CD4-positive, alpha-beta T cell treated with Interleukin-17A for 4 hours (primary cell): ENCODE measurements at places on chromosomes 7 and 10.

DNA sequence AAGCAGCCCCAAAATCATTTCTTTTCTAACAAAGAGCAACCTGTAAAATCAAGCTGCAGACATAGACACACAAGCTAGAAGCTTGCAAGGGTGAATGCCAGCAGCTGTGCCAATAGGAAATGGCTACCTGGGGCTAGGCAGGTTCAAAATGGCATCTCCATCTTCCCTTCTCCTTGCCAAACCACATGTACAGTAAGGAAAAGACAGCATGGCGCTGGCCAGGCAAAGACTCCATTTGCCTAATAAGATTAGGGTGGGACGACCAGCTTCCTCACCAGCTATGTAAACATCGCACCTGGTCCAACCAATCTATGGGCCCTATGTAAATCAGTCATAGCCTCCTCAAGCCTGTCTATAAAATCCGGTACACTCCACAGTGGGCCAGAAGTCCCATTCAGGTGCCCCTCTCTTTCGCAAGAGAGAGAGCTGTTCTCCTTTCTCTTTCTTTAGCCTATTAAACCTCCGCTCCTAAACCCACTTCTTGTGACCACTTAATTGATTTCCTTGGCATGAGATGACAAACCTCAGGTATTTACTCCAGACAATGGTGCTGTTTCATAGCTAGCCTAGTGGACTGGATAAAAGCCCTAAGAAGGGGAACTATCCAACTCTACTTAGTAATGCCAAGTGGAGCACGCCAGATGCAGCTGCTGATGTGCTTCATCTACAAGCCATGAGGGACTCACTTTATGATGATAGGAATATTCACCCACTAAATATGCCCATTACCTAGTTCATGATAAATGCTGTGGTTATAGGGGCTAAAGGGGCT lies 44.1 kb downstream of the HTR7 start:
- DNase-seq: no peak

DNA sequence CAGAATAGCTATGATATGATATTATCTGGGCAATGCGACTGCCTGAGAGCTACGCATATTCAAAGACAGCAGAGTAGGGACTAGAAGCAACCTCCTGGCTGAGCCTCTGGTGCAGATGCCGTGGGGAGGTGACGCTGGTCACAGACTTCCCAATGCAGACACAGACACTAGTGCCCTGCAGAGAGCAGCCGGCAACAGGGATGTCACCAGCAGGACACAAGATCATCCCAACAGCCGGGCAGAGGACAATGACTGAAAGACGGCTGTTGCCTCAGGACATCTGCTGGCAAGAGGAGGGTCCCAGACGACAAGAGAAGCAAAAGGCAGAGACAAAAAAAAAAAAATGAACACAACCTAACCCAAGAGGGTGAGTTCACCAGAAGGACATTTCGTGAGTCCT lies 104.6 kb downstream of the CALN1 start:
- DNase-seq: no peak

DNA sequence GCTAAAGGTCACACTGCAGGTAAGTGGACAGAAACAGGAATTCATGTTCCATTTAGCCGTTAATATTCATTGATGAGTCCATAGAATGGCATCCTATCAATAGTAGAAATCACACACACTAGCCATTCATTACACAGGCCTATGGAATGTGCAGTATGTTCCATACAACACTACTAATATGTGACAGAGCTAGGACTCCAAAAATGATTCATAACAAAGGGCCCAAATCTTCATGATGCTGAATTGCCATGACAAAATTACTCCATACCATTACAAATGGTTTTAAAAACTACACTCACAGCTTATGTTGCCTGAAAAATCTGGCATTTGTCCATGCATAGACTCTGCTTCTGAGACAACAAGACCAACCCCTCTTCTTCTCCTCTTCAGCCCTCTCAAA lies 549.1 kb downstream of the XPNPEP1 start:
- DNase-seq: no peak

- no peak for DNase-seq
Measured at GRCh38 chr7:151000897-151001495, 10.2 kb downstream of the NOS3 start.

DNA sequence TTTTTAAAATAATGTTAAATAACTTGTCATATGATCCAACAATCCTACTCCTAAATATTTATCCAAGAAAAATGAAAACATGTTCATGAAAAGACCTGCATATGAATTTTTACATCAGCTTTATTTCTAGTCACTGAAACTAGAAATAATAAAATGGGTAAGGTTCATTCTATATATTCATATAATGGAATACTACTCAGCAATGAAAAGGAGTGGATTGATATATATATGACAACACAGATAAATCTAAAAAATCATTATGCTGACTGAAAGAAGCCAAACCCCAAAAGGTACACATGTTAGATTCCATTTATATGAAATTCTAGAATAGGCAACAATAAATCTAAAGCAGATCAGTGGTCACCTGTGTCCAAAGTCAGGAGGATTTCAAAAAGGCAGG lies 84.9 kb upstream of the PCBD1 start:
- DNase-seq: no peak

GRCh38 chr10:6217611-6218010 lies 14.9 kb downstream of the PFKFB3 start:
- DNase-seq: no peak

GRCh38 chr10:110774069-110775019 lies 97.4 kb upstream of the PDCD4 start:
- peak; percentile 26 for DNase-seq
